ENCODE measurements at places on chromosomes 5 and 9. TPM values are rescaled to one million over a fixed set of nuclear protein-coding genes. Genes with fewer than 3 reads are reported as not detected.

- DNase-seq = no peak
These were observed 1215.9 kb downstream of the EFNA5 start for GRCh38 chr5:106454651-106455415.

GRCh38 chr9:116471093-116471906 is 215.8 kb upstream of the TRIM32 start:
- DNase-seq = peak; percentile 89

GRCh38 chr5:171840066-171840465 is 54.4 kb downstream of the SMIM23 start:
- no peak for DNase-seq

- DNase-seq = no peak
These were observed 259.5 kb upstream of the ARRDC3 start for GRCh38 chr5:91642581-91642980.

- no peak for DNase-seq
These were observed 72.6 kb downstream of the VAV2 start for GRCh38 chr9:133919253-133920115.

- DNase-seq = no peak
These were observed 118.1 kb downstream of the DPYSL3 start for GRCh38 chr5:147391781-147392180.

DNA sequence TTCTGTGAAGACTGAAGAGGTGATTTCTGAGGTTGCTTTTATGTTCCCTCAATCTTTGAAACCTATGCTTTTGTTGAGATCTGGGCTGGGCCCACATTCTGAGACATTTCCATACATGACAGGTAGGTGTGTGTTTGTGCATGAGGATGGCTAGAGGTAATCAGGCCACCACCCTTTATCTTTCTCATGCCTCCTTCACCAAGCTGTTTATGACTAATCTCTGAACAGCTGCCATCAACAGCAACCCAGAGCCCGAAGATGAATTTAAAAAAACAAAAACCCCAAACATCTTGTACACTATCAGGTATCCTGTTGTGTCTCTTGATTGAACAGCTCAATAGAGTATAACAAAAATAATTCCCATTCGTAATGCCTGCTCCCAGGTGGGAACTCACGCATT is 12.6 kb upstream of the C5orf46 start:
- DNase-seq = no peak

- no peak for DNase-seq
These were observed 82.0 kb upstream of the ITGA1 start for GRCh38 chr5:52705720-52706119.

DNA sequence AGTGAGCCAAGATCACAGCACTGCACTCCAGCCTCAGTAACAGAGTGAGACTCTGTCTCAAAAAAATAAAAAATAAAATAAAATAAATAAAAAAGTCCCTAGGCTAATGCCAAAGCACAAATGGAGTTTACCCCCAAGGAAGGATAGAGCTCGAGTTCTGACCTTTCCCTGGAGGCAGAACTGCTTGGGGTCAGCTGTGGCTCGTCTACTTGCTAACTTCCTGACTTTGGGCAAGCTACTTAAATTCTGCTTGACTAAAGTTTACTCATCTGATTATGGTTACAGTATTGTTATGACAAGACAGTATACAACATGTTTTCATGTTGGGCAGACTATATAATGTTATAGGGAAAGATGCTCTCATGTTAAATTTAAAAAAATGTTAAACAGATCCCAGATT is 359.2 kb downstream of the DNAH5 start:
- DNase-seq = no peak

DNA sequence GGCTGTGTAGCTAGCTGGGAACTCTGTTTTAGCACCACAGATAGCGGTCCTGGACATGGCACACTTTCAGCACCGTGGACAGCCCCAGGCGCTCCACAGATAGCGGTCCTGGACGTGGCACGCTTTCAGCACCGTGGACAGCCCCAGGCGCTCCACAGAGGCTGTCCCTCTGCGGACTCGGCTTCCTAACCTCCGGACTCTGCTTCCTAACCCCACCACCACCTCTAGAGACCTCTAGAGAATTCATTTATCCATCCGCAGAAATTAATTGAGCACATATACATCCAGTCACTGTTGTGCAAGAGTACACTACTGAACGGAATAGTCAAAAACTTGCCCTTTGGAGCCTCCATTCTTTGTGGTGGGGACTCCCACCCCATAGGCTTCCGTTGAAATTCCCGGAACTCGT is 27.4 kb downstream of the UNC5A start:
- DNase-seq = peak; percentile 85

- no peak for DNase-seq
These were observed 27.5 kb downstream of the ZNF474 start for GRCh38 chr5:122156724-122157325.

DNA sequence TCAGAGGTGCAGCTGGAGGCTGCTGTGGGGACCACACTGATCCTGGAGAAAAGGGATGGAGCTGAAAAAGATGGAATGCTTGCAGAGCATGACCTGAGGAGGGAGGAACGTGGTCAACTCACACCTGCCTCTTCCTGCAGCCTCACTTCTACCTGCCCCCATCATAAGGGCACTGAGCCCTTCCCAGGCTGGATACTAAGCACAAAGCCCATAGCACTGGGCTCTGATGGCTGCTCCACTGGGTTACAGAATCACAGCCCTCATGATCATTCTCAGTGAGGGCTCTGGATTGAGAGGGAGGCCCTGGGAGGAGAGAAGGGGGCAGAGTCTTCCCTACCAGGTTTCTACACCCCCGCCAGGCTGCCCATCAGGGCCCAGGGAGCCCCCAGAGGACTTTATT is 5.9 kb upstream of the SLC6A7 start:
- no peak for DNase-seq

DNA sequence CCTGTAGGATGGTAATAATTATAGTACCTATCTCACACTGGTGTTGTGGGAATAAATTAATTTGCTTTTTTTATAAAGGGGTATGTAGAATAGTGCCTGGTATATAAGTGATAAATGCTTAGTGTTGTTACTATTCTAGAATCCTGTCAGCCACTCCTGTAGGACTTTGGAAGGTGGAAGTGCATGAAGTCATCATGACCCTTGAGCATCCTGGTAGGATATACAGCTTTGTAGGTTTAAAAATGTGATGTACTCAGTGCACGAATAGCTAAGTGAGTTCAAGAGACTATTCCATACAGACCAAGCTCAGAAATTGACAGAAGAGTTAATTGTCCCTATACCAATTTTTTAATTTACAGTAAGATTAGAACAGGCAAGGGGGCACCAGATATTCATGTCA is 258.8 kb upstream of the RFX3 start:
- DNase-seq = no peak

GRCh38 chr5:17259630-17260257 is 42.3 kb downstream of the BASP1 start:
- DNase-seq = no peak

DNA sequence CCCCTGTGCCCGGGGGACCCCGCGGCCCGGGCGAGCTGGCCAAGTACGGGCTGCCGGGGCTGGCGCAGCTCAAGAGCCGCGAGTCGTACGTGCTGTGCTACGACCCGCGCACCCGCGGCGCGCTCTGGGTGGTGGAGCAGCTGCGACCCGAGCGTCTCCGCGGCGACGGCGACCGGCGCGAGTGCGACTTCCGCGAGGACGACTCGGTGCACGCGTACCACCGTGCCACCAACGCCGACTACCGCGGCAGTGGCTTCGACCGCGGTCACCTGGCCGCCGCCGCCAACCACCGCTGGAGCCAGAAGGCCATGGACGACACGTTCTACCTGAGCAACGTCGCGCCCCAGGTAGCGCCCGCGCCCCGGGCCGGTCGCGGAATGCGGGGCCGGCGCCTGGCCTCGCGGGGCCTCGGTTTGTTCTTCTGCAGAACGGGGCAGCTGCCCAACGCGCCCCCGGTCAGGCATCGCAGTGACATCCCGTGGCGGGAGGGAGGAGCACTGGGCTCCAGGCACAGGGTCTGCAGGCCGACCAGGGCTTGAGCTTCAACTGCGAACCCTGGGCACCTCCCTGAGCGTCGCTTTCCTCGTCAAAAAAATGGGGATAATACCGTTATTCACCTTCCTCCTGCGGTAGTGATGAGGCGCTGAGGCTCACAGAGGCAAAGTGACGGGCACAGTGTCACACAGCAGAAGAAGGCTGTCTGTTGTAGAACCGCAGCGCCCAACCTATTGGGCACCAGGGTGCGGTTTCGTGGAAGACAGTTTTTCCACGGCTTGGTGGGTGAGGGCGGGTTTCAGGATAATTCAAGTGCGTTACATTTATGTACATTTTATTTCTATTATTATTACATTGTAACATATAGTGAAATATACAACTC is 777 bp downstream of the ENDOG start:
- DNase-seq = no peak

DNA sequence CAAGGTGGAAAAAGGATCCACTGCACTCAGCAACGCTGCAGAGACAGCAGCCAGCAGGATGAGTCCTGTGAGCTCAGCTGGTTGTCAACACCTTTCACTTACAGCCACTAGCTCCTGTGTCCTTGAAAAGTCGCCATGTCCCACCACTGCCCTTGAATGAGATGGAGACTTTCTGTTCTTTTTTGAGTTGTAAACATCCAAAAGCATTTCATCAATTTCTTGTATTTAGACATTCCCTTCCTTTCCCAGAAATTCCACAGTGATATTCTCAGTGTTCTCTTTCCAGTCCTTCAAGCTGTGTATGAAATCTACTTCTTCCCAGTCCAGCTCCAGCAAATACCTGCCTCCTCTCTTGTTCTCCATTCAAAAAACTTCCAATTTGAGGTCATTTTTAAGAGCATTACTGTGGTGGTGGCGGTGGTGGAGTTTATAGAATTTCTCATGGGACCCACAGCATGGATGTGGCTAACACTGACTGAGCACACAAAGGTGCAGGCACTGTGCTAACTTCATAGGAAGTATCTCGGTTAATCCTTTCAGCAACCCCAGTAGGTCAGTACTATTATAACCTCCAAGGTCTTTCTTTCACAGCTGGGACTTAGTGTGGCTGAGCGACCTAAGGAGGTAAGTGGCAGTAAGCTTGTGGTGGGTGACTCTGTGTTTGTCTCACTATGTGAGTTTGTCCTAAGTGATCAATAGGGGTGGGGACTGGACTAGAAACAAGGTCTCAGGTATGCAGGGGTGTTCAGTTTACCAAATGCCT is 15.0 kb upstream of the GPX3 start:
- no peak for DNase-seq

DNA sequence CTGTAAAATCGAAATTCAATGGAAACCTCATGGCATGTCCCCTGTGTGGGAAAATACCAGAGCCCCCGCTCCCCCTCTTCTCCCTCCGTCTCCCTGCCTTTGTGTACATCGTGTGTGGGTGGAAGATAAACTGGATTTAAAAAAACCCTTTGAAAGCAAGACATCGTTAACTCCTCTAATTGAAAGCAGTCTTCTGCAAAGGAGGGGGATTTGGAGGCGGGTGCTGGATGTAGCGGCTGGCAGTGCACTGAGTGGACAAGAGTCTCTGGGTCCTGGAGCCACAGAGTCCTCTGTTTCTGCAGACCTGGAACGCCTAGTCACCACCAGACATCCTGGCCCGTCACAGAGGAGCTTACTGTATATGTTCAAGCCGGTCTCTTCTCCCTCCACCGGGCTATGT is 169.4 kb downstream of the PAPPA start:
- no peak for DNase-seq

- no peak for DNase-seq
These were observed 36.4 kb downstream of the MTMR12 start for GRCh38 chr5:32276173-32276853.

DNA sequence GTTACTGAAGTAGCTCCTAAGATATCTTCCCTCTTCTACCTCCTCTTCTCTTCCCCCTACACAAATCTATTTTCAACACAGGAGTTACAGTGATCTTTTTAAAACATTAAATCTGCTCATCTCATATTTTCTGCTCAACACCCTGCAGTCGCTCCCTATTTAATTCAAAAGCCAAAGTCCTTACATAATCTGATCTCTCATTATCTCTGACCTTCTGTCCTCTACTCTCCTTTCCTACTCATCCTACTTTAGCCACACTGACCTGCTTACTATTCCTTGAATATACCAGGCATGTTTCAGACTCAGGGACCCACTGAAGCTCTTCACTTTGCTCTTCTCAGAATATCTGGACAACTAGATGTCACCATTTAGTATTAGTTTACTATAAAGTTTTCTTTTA is 87.9 kb downstream of the YTHDC2 start:
- DNase-seq = no peak

DNA sequence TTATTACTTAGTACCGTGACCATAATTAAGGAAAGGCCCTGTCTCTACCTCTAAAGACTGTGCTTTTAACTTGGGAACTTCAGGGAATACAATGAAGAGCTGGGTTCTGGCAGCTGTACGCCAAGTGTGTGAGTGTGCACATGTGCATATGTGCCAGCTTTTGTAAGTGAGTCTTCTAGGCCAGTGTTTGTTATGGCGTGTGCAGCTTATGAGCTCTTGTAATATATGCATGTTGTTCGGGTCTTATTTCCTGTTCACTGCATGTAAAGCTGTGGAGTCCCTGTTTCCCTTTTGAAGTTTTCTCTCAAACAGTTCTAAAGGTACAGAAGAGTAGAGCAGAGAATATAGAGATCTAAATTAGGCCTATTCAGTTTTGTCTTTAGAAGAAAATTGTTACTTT is 30.5 kb downstream of the TGFBR1 start:
- no peak for DNase-seq

- no peak for DNase-seq
These were observed 706.4 kb downstream of the SEMA5A start for GRCh38 chr5:8839361-8840055.

The LCN15 gene
- 0.14 TPM for polyA plus RNA-seq

The FNIP1 gene
- polyA plus RNA-seq = 16.9 TPM

The ANKRD18A gene
- polyA plus RNA-seq = 4.8 TPM

The DMRT2 gene
- polyA plus RNA-seq = 3.5 TPM

The CXCL14 gene
- polyA plus RNA-seq = 1.7 TPM

The MINAR2 gene
- not detected for polyA plus RNA-seq

The CCL21 gene
- 10.0 TPM for polyA plus RNA-seq

All from left renal pelvis (tissue), 4 donors.